Cardiac muscle cell (in vitro differentiated cells and primary cell): ENCODE measurements at places on chromosomes 2 and 18. TPM values are rescaled to one million over a fixed set of nuclear protein-coding genes. Genes with fewer than 3 reads are reported as not detected.

Gene ASPRV1
- 3.8 TPM in 2 replicates for total RNA-seq

- no peaks in the 10 kb centered on the region for H3K36me3 ChIP-seq
- peak overlapping the region; percentile 85 for H3K4me3 ChIP-seq
- H3K27me3 ChIP-seq: no peaks in the 10 kb centered on the region
These were observed 676 bp upstream of the AGPS start for GRCh38 chr2:177391822-177392372.

Gene FAM110C
- total RNA-seq: 0.60 and 1.1 TPM in 2 replicates

DNA sequence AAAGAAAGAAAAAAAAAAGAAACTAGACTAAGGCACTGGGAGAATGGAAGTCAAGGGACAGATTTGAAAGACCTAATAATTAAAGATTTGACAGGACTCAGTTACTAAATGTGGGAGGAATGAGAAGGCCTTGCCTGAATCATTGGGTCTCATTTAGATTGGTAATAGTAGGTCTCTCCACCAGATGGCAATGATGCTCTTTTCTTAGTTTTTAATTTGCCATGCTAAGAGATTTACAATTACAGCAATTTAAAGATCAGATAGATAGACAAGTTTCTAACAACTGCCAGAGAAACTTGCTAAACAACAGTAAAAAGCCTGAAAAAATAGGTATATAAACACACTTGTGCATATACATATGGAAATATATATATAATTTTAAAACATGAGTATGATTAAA, 153.0 kb downstream of the TMEM247 start:
- peak; percentile 24 for DNase-seq
- H3K4me1 ChIP-seq: no peaks in the 10 kb centered on the region
- no peak overlapping the region for H3K27ac ChIP-seq
- no peaks in the 10 kb centered on the region for H3K27me3 ChIP-seq

Gene ACOXL
- total RNA-seq: 1.7 and 2.4 TPM in 2 replicates

Gene UNC80
- total RNA-seq: 0.25 and 0.54 TPM in 2 replicates

DNA sequence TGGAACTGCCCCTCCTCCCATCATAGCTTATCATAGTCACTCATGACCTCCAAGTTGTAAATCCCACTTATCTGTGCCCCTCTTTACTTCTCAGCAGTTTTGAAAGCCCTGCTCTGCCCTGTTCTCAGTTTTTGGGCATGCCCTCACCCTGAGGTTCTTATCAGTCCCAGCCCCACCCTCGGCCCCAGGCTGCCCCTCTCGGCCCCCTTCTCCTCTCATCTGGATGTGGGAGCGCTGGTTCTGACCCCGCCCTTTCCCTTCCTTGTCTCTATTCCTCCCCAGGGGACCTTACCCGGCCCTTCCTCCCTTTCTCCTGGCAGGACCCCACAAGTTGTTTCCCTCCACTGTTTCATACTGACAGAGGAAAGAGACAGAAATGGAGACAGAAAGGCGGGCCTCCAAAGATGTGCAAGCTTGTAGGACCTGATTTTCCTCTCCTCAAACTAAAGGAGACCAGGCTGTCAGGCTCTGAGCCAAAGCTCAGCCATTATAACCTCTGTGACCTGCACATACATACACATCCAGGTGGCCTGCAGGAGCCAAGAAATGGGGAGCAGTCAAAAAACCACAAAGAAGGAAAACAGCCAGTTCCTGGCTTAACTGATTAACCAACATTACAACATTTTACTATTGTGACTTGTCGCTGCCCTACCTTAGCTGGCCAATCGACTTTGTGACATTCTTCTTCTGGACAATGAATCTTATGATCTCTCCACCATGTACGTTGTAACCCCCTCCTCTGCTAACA, 171.0 kb upstream of the HS6ST1 start:
- H3K4me3 ChIP-seq: no peak overlapping the region
- peaks cover 22% of the 10 kb centered on the region for H3K4me1 ChIP-seq
- no peaks in the 10 kb centered on the region for H3K27me3 ChIP-seq
- H3K27ac ChIP-seq: no peak overlapping the region

DNA sequence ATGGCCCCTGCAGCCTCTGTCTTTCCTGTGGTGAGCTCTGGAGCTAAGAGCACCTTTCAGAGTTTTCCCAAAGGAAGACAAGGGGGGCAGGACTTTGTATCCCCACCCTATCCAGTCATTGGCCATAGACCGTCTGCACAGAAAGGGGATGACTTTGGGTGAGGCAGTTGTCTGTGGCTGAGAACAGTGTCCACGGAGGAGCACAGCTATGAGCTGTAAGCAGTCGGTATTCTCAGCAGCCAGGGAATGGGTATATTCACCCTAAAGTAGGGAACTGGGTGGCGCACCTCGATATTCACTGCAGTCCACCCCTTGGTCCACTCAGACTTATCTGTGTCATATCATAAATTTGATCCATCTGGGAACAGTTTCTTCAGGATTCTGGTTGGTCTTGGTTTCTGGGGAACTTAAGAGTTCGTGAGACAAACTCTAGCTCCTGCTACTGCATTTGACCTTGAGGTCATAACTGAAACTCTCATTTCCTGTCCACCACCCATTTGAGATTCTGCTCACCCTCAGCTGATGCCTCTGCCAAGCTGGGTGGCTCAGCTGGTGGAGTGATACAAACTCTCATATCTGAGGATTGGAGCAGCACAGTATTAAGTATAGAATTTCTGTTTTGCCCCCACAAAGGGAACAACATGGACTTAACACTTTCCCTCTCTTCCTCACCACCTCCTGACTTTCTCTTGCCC, 45.2 kb upstream of the SCG2 start:
- H3K4me3 ChIP-seq: no peak overlapping the region
- H3K4me1 ChIP-seq: no peaks in the 10 kb centered on the region
- DNase-seq: no peak

DNA sequence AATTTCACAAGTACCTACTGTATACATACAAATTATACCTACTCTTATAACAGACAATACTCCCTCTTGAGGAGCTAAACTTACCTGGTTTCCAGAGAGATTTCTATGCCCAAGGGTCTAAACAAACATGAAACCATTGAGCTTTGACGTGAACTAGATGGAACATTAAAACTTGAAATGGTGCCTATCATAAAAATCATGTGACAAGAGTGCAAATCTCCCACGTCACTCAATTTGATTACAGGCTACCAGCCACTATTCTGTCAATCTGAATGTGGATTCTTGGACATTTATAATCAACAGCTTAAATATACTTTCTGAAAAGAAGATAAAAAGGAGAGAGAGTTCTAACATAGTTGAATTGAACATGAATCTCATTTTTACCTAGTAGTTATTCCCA, 297.1 kb upstream of the SESTD1 start:
- no peaks in the 10 kb centered on the region for H3K36me3 ChIP-seq
- DNase-seq: no peak
- H3K27me3 ChIP-seq: no peaks in the 10 kb centered on the region
- H3K4me1 ChIP-seq: no peaks in the 10 kb centered on the region
- H3K27ac ChIP-seq: no peak overlapping the region
- no peak overlapping the region for H3K4me3 ChIP-seq

Gene GCKR
- total RNA-seq: not detected in 2 replicates

- H3K27ac ChIP-seq: no peak overlapping the region
- no peak overlapping the region for H3K4me3 ChIP-seq
- DNase-seq: peak; percentile 69
These were observed 233.5 kb upstream of the ATP5MC3 start for GRCh38 chr2:175414882-175415487.

GRCh38 chr18:30754846-30755245, 287.7 kb downstream of the DSC3 start:
- no peak overlapping the region for H3K4me3 ChIP-seq
- no peaks in the 10 kb centered on the region for H3K36me3 ChIP-seq
- no peaks in the 10 kb centered on the region for H3K27me3 ChIP-seq
- no peak overlapping the region for H3K27ac ChIP-seq
- H3K4me1 ChIP-seq: no peaks in the 10 kb centered on the region

GRCh38 chr18:45663403-45664045, 48.2 kb downstream of the SLC14A2 start:
- H3K4me1 ChIP-seq: peaks cover 16% of the 10 kb centered on the region
- H3K36me3 ChIP-seq: no peaks in the 10 kb centered on the region
- no peak overlapping the region for H3K4me3 ChIP-seq
- H3K27ac ChIP-seq: no peak overlapping the region
- DNase-seq: no peak

- H3K4me1 ChIP-seq: peaks cover 11% of the 10 kb centered on the region
- no peaks in the 10 kb centered on the region for H3K36me3 ChIP-seq
These were observed 269.8 kb upstream of the MMADHC start for GRCh38 chr2:149857344-149857743.

GRCh38 chr2:5777131-5777535, 84.9 kb downstream of the SOX11 start:
- no peak for DNase-seq
- no peaks in the 10 kb centered on the region for H3K4me1 ChIP-seq
- no peak overlapping the region for H3K4me3 ChIP-seq
- no peak overlapping the region for H3K27ac ChIP-seq
- H3K36me3 ChIP-seq: no peaks in the 10 kb centered on the region

DNA sequence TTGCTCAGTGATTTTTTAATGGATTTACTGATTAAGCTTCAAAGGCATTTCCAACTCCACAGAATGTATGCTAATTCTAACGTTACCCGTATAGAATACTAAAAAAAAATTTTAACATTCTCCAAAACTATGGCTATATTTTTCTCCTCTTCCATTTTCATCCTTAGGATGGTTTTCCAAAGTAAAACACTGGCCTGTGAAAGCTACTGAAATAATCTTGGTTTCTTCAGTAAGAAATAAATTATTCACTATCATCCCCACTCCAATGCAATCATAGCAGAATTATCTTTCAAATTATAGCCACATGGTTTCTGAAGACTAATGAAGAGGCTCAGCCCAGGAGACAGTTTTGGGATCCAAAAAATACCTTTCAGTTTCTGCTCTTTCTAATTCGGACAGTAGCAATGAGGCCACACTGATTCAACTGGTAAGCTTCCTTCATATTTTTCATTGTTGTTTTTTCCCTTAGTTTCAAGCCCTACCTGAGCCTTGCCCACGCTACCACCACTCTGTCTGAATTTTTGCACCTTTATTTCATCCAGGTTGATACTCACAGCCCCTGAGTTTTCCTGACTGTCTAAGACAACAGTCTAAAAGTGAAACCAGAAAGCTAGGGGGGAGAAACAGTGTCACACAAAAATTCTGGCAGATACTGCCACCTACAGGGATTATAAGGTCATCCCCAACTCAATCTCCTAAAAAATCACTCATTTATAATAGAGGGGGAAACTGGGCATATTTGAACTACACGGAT, 887.9 kb downstream of the NRXN1 start:
- no peak overlapping the region for H3K4me3 ChIP-seq
- peak overlapping the region; percentile 69 for H3K27ac ChIP-seq
- no peaks in the 10 kb centered on the region for H3K27me3 ChIP-seq
- H3K4me1 ChIP-seq: peaks cover 18% of the 10 kb centered on the region

Gene HOXD1
- total RNA-seq: not detected in 2 replicates

- H3K4me3 ChIP-seq: no peak overlapping the region
- no peaks in the 10 kb centered on the region for H3K27me3 ChIP-seq
- peak; percentile 39 for DNase-seq
- H3K4me1 ChIP-seq: peaks cover 10% of the 10 kb centered on the region
- no peaks in the 10 kb centered on the region for H3K36me3 ChIP-seq
- no peak overlapping the region for H3K27ac ChIP-seq
These were observed 125.6 kb upstream of the LGALSL start for GRCh38 chr2:64328415-64328722.

Gene CCDC85A
- 8.1 and 9.6 TPM in 2 replicates for total RNA-seq

Gene DYNAP
- not detected in 2 replicates for total RNA-seq

- no peak for DNase-seq
- peak overlapping the region; percentile 6 for H3K27ac ChIP-seq
- H3K36me3 ChIP-seq: no peaks in the 10 kb centered on the region
- no peaks in the 10 kb centered on the region for H3K27me3 ChIP-seq
- H3K4me3 ChIP-seq: no peak overlapping the region
- no peaks in the 10 kb centered on the region for H3K4me1 ChIP-seq
These were observed 235.6 kb downstream of the CPS1 start for GRCh38 chr2:210792000-210792399.

Gene CGREF1
- 0.48 and 1.8 TPM in 2 replicates for total RNA-seq

DNA sequence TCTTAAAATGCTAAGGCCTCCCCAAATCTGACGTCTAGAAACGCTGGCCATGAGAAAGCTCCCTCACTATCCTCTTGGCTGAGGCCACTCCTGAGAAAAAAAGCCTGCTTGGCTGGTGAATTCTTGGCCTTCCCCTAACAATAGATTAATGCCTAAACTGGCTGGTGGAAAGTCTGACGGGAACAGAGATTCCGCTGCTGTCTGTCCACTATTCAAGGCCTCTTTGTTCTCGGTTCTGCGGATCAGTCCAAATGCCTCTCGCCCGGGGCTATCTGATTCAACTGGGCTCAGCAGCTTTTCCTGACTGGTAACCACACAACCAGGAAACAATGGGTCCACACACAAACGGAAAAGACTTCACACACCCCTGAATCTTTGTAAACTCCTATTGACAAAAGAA, 27.2 kb downstream of the PXDN start:
- H3K4me3 ChIP-seq: no peak overlapping the region
- peaks cover 5% of the 10 kb centered on the region for H3K4me1 ChIP-seq
- no peak overlapping the region for H3K27ac ChIP-seq
- H3K27me3 ChIP-seq: no peaks in the 10 kb centered on the region
- no peak for DNase-seq
- no peaks in the 10 kb centered on the region for H3K36me3 ChIP-seq

- no peaks in the 10 kb centered on the region for H3K4me1 ChIP-seq
- no peak for DNase-seq
- no peak overlapping the region for H3K4me3 ChIP-seq
- no peak overlapping the region for H3K27ac ChIP-seq
These were observed 73.4 kb downstream of the INPP4A start for GRCh38 chr2:98518101-98518500.

Gene LTBP1
- total RNA-seq: 423 and 509 TPM in 2 replicates

Gene SERPINB4
- not detected in 2 replicates for total RNA-seq

DNA sequence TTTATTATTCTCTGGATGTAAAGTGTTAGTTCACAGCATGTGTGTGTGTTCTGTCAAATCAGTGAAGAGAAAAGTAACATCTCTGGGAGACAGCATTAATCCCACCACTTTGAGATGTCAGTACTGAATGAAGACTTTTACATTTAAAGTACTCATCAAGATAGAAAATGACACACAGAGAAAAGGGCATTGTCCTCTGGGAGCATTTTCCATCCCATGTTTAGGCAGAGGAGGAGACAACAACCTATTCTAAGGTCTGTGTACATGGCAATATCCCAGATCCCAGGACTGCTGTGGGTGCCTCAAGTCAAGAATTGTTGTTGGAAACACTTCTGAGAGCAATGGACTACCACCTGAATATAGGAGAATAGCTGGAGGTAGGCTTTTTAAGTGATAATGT, 201.5 kb downstream of the PPP1R1C start:
- no peak overlapping the region for H3K27ac ChIP-seq
- DNase-seq: no peak
- no peak overlapping the region for H3K4me3 ChIP-seq
- no peaks in the 10 kb centered on the region for H3K36me3 ChIP-seq
- no peaks in the 10 kb centered on the region for H3K27me3 ChIP-seq

- H3K27ac ChIP-seq: no peak overlapping the region
- peaks cover 7% of the 10 kb centered on the region for H3K4me1 ChIP-seq
- H3K36me3 ChIP-seq: no peaks in the 10 kb centered on the region
These were observed 37.4 kb downstream of the NPHP1 start for GRCh38 chr2:110167326-110168000.

GRCh38 chr2:109261906-109262631, 133.1 kb downstream of the SH3RF3 start:
- DNase-seq: no peak
- no peaks in the 10 kb centered on the region for H3K36me3 ChIP-seq
- no peak overlapping the region for H3K27ac ChIP-seq
- peaks cover 6% of the 10 kb centered on the region for H3K4me1 ChIP-seq
- H3K4me3 ChIP-seq: no peak overlapping the region
